ENCODE measurements at places on chromosomes 2 and 18.
A peak's percentile ranks its signal among the peaks of the same experiment; 100 is the strongest.

DNA sequence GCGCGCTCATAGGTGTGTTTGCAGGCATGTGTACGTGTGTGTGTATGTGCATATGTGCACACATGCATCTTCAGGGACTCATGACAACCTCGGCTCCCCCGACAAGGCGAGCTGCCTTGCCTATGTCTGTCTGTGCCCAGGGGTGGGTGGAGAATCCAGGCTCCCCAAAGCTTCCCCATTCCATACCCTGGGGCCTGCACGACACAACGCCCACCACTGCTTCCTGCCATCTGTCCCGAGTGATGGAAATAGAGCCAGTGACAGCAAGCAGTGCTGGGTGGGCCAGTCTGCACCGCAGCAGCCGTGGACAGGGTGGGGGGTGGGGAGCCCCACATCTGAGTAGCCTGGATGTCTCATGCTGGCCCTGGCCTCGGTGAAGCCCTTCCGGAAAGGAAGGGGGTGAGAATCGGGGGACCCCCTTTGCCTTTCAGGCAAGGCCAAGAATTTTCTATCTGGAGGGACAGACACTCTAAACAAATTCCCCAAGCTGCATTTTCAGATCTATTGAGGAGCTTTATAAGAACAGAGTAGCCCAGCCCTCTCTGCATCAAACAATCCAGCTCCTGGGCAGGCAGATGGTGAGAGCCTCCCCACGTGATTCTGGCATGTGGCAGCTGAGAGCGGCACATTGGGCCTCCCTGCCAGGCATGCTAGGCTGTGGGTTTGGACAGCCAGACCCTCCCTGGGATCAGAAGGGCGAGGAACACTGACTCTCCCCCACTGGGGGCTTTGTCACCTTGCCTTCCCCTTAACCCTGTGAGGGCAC, 4.9 kb downstream of the KCNIP3 start:
- peak; percentile 39 for DNase-seq

DNA sequence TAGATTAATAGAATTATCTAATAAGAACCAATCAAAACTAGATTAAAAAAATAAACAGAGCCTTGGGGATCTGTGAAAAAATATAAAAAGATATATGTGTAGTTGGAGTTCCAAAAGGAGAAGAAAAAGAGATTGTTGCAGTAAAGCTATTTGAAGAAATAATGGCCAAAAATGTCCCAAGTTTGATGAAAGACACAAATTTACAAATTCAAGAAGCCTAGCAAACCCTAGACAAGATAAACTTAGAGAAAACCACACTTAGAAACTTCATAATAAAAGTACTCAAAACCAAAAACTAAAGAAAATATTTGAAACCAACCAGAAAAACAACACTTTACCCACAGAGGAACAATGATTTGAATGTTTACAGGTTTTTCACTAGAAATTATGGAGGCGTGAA, 41.3 kb upstream of the EGR4 start:
- DNase-seq, result no peak

- DNase-seq, result no peak
These were observed 11.9 kb downstream of the SDC1 start for GRCh38 chr2:20212871-20213503.

DNA sequence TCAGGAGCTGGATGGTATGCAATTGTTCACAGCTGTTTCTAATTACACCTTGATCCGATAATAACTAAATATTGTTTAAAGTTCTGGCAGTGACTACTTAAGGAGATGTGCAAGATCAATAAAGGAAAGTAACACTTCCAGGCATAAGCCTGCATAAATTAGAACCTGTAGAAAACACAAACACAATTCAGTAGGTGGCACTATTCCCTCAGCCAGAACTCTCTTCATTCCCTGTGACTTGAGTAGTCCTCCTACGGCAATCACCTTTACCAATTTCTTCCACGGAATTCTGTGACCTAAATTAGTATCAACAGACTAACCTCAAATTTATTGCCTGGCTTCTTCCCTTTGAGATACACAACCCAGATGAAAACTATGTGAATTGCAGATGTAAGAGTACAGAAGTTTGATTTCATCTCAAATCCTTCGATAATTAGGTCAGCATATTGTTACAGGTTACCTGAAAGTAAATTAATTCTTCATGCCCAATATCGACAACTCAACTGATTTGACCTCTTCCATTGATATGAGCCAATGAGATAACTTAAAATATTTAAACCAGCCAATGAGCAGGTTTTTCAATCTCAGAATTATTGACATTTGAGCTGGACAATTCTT, 137.8 kb downstream of the PID1 start:
- no peak for DNase-seq

GRCh38 chr18:43277164-43277600, at the start of gene SYT4:
Gene SYT4, minus strand, starts transcription at chr18:43277490. Its CDS starts 209 bp downstream, at chr18:43277281.
- DNase-seq, result peak; percentile 79

Measured in right hindlimb (tissue), 1 donor.